ENCODE measurements at places on chromosomes 5 and 9.

DNA sequence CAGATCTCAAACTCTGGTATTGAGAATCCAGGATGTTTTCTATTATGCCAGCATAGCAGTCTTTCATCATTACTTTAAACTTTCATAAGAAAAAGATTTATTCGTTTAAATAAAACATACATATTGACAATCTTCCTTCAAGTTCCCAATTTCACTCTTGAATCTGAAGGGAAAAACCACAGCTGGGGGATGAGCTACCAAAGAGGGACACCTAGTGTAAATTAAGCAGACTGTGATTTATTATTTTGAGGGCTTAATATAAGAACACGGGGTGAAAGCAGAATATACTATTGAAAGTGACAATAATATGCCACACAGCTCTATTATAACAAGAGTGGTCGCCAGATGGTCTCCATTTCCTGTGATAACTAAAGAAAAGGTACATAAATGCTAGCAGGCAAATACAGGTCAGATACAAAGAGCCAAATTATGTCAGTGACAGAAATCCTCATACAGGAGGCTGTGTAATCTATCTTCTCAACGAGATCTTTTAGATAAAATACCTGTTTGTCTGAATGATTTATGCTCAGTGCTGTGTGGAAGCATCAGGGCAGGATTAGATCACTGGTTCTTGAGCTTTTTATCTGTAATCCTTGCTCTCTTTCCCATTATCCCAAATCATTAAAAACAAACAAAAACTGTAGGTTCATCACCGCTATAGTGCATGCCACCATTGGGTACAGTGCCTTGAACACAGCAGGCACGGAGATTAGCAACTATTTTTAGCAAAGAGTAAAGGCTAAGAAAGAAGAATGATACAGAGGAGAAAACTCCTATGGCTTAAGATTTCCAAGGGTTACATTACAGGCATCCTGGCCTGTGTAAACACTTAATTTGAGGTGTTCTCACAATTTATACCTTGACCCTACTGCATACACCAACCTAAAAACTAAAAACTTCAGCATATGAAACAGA, 116.6 kb downstream of the DROSHA start:
- no peak for DNase-seq

DNA sequence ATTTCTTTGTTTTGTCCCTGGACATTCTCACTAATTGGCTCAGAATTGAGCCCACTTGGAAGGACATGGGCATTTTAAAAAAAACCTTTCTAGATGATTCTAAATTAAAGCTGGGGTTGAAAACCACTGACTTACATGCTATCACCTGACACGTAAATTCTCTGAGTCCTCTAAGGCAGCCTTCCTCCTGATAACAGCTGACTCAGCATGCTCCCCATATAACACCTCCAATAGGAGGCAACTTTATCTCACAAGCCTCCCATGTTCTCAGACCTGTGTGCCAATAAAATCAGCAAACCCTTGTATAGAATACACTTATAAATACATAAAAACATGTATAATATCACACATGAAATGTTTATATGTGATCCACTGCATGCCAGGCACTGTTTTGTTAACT, 49.2 kb upstream of the AGXT2 start:
- no peak for DNase-seq

DNA sequence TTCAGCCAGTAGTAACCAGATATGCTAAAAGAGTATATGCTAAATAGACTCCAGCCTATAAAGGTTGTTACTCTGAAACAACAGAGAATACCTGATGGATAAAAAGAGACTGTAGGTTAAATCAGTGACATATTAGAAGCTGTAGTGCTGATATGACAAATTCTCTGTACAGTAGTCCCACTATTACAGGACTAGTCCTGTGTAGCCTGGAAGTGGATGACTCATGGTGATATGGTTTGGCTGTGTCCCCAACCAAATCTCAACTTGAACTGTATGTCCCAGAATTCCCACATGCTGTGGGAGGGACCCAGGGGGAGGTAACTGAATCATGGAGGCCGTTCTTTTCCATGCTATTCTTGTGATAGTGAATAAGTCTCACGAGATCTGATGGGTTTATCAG, 276.2 kb upstream of the POU5F2 start:
- no peak for DNase-seq

DNA sequence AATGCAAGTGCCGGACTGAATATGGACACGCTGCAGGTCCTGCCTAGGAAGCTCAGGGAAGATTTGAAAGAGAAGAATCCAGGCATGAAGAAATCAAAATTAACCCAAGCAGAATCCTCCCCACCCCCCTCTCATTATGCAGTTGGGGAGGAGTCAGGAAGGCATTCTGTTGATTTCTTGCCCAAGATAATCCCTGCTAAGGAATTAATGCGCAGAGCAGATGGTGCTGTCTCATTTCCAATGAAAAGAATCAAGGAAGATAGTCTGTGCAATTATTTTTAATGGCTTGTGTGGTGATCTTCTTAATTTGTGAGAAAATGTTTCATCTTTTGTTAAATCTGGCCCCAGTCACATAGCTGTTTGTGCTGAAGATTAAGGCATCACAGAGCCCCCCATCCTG, 145.0 kb downstream of the ZNF462 start:
- no peak for DNase-seq

GRCh38 chr9:110217656-110218099, 9.7 kb upstream of the C9orf152 start:
- DNase-seq = no peak
